GM04503 (cell line): ENCODE measurements at places on chromosomes 3 and 15.

GRCh38 chr3:127226457-127226856, 33.5 kb downstream of the PRR23E start:
- DNase-seq = no peak

- DNase-seq = no peak
Measured at GRCh38 chr15:54102704-54103103, 124.5 kb downstream of the UNC13C start.

GRCh38 chr3:169668072-169668956, 4.8 kb upstream of the MECOM start:
- no peak for DNase-seq

GRCh38 chr3:27342267-27342666, 26.9 kb downstream of the NEK10 start:
- no peak for DNase-seq

DNA sequence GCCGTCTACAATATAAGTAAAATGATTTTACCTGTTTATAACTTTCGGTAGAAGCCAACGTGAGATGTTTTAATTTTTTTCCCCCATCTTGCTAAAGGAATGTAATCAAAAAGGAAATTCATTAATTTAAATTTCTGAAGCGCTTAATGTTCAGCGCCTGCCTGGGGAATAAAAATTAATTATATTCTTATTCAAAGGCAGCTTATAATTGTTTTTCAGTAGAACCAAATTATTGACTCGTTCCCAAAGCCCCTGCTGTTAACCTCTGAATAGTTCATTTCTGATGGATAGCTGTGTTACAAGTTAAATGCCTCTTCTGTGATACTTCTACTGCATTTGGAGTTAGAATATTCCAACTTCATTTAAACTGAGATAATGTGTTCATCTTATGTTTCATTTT, 51.6 kb downstream of the ARMC8 start:
- DNase-seq = no peak

DNA sequence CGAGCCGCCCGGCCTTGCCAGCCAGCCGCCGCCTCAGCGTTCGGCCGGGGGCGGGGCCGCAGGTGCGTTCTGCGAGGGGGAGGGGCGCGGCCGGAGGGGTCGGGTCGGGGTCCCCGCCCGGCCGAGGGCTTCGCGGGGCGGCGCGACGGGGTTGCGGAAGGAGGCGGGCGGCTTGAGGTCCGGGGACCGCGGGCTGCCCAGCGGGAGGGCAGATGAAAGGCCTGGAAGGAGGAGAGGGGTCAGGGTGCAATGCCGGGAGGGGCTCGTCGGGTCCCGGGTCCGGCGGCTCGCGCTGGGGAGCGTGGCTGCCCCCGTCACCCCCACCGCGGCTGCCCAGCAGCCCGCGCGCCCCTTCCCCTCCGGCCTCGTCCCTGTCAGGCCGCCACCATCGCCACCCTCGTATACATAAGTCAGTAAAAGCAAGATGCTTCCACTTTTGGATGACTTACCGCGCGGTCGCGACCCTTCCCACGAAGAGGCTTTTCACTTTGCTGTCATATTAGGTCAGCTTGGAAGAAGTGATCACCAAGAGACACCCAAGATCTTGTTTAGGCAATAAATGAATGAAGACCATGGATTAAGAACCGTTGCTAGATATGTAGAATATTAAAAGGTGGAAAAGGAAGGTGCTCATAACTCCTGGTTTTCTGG, 620 bp upstream of the ANP32A start:
- DNase-seq = no peak
